Dermis microvascular lymphatic vessel endothelial cell (primary cell): ENCODE measurements at places on chromosomes 6 and 20.

- DNase-seq: no peak
These were observed 3.1 kb upstream of the ULBP2 start for GRCh38 chr6:149938571-149939355.

DNA sequence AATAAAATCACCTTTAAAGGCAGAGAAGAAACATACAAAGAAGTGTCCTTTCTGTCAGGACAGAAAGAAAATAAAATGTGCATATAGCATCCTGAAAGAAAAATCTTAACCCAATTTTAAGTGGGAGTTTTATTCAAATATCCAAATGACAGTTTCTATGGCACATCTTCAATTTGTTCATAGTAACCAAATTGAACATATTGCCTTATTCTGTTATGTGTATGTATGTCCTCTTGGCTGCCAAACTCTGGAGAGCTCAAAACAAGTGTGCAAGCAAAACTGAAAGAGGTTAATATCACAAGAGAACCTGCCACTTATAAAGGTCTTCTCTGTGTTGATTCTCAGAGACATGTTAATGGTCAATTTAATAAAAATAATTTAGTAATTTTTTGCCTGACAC is 334.7 kb downstream of the BCKDHB start:
- DNase-seq: no peak

DNA sequence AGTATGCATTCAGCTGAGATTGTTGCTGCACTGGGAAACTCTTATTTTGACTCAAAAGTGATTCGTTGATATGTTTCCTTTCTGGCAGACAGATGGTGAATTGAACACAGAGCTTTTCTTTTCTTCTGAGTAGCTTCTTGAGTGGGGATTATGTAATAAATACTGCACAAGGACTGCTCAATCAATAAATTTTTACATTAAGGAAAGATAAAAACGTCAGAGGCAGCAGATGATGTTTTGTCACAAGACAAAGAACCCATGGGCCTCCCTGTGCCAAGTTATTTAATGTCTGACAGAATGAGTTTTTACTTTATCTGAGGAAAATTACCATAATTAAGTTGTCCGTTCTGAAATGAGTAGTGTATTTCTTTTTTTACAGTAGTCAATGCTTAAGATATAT is 460.3 kb downstream of the UTRN start:
- no peak for DNase-seq

GRCh38 chr20:57818418-57819181 is 108.8 kb upstream of the PMEPA1 start:
- no peak for DNase-seq

DNA sequence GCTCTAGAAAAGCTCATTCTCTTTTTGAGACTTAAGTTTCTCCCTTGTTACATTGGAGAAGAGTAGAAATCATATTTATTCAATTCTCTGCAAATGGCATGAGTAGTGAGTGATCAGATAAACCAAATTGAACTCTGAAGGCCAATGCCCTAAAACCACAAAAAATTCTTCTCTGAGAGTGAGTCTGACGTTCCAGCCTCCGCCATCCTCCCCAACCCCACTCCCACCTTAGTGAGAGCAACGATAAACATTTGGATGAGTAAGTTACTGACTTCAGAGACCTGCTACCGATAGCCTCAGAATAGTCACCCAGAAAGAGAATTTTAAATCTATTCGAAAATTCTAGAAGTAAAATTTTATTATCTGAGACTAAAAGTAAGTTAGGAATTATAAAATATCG is 94.6 kb downstream of the TFAP2A start:
- no peak for DNase-seq

DNA sequence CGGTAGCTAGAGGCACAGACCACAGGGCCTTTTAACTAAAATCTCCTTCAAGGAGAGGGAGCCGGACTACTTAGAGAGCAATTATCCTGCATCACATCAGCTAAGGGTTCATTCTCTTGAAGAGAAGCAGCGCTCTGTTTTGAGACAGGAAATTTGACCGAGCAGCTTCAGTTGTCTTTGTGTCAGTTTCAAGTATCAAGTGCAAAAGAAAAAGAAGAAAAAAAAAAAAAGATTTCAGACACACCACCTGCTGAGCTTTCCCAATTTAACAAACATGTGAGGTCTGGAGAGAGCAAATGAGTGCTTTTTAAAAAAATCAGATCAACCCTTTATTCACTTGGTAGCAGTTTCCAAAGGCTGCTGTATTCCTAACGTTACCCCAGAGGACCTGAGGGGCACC is 273.5 kb upstream of the POU3F2 start:
- no peak for DNase-seq

DNA sequence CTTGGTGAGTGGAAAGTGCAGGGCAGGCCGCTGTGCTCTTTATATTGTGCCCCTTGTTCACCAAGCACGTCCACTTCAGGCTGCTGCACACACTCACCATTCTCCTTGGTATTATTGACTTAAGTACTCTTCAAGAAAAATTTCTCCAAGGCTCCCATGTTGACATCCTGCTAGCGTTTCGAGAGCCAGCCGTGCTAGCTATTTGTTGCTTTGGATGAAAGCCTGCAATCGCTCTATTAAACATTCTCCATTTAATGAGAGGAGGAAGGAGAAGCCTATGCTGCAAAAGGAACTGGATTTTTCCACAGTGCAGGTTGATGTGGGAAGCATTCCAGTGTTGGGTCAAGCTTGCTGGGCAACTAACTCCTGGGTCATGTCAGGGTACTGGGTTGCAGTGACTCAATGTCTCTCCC is 113.5 kb downstream of the CD83 start:
- DNase-seq: no peak

- no peak for DNase-seq
These were observed 73.4 kb downstream of the GFOD1 start for GRCh38 chr6:13413900-13414555.
